ENCODE measurements at places on chromosomes 4 and X. TPM values are rescaled to one million over a fixed set of nuclear protein-coding genes. Genes with fewer than 3 reads are reported as not detected.

- H3K4me3 ChIP-seq, result peak within 1 kb of the TSS; percentile 94
- peaks cover 5% of the 10 kb centered on the region for H3K4me1 ChIP-seq
- no peaks in the 10 kb centered on the region for H3K27me3 ChIP-seq
These were observed at the start of gene FTSJ1 for GRCh38 chrX:48475774-48476577. Gene FTSJ1 (plus strand): TSS chrX:48476199. CDS start chrX:48478048, 1,849 bp downstream.

DNA sequence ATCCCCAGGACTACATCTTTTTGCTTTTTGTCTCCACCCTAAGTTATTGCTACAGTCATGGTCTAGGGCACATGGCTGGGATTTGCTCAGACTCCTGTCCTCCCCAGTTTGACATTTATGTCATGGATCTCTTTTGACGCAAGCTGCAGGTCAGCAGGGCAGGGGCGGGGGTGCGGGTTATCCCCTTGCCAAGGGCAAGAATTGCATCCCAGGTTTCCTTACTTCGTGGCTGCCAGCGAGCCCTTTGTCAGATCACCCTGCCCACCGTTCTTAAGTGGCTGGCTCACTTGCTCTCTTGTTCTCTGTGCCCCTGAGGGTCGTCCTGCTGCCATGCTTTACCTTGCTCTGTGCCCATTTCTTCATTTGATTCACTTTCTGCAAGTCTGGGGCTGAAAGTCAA lies 21.1 kb upstream of the UBA1 start:
- no peaks in the 10 kb centered on the region for H3K27me3 ChIP-seq
- H3K36me3 ChIP-seq, result peaks cover 5% of the 10 kb centered on the region
- no peak overlapping the region for H3K27ac ChIP-seq
- H3K4me3 ChIP-seq, result no peak overlapping the region
- H3K4me1 ChIP-seq, result no peaks in the 10 kb centered on the region
- no peak for DNase-seq

- H3K27me3 ChIP-seq, result no peaks in the 10 kb centered on the region
- no peak overlapping the region for H3K4me3 ChIP-seq
- DNase-seq, result no peak
- H3K27ac ChIP-seq, result no peak overlapping the region
- no peaks in the 10 kb centered on the region for H3K36me3 ChIP-seq
These were observed 185.7 kb downstream of the AMELX start for GRCh38 chrX:11478911-11479310.

Gene SUPT20HL1
- total RNA-seq, result not detected
